RPMI7951 (cell line): ENCODE measurements at places on chromosomes 2 and 18. TPM values are rescaled to one million over a fixed set of nuclear protein-coding genes. Genes with fewer than 3 reads are reported as not detected.

IGFBP5 gene
- 22.4 and 25.0 TPM in 2 replicates for total RNA-seq

PLEKHH2 gene
- total RNA-seq, result 0.59 and 0.72 TPM in 2 replicates

REG1B gene
- total RNA-seq, result not detected in 2 replicates

HOXD10 gene
- not detected in 2 replicates for total RNA-seq

ZAP70 gene
- 2.0 and 2.1 TPM in 2 replicates for total RNA-seq

POTEE gene
- total RNA-seq, result not detected in 2 replicates

GALR1 gene
- total RNA-seq, result not detected in 2 replicates

MTERF4 gene
- 23.9 and 30.8 TPM in 2 replicates for total RNA-seq

TXNDC2 gene
- total RNA-seq, result 0.10 and 0.12 TPM in 2 replicates

ASB18 gene
- total RNA-seq, result not detected in 2 replicates

AQP4 gene
- total RNA-seq, result not detected in 2 replicates

MSTN gene
- total RNA-seq, result not detected in 2 replicates

MEP1B gene
- total RNA-seq, result not detected in 2 replicates

CFAP53 gene
- 0.36 and 0.68 TPM in 2 replicates for total RNA-seq

IL36A gene
- not detected in 2 replicates for total RNA-seq

CYB5A gene
- total RNA-seq, result 128 and 131 TPM in 2 replicates

DNA sequence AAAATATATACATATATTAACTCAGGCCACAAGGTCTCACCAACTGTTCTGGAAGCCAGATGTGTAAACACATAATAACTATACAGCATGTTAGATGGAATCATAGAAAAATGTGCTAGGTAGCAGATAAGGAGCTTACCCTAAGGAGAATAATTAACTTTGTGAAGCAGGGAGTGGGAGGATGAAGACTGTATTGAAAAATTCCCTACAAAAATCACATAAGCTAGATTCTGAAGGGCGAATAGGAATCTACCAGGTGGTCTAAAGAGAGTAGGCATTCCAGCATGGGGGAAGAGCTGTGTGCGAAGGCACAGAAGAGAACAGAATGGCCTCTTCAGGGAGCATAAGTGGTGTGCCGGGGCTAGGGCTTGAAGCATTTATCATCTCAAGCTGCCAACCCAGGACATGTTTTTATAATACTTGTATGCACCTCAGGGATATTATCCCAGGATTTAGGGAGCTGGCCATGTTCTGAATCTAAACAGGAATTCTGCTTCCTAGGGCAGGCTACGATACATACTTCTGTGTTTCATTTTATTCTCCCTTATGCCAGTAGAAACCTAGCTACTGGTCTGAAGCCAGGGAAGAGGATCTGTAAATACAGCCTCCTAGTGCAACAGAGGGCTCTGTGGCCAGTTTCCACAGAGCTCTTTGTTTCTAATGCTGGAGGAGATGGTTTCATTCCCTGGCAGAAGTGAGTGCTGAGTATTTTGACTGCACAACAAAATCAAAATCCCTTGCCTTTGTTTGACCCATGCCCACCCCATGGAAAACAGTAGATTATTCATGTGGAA, 56.7 kb downstream of the NEMP2 start:
- peak; percentile 10 for DNase-seq

DNA sequence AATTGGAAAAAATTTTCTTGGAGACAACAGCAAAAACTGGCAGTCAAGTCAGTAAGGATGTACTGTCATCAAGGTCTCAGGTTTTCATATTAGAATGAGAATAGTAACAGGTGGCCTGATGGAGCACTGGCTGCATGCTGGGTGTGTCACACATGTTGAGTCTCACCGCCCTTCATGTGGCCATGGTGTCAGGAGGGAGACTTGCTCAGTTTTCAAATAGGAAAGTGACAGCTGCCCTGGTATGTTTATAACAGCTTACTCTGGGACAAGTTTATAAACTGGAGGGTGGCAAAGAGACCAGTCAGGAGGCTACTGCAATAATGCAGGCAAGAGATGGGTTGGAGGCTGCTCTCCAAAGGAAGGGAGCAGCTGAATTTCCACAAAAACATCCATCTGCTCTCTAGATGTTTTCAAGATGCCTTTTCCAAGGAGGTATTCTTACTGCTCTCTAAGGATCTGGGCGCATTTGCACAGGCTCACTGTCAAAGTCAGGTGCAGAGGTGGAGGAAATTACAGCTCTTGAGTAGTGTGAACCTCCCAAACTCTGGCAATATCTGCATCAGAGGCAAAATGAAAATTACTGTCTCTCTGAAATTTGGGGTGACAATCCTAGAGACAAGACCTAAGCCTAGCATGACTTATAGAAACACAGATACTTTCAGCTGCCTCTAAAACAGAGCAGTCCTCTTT, 321.9 kb upstream of the RAB12 start:
- DNase-seq, result no peak

GRCh38 chr2:29238497-29238896, 123.3 kb downstream of the CLIP4 start:
- peak; percentile 30 for DNase-seq

GRCh38 chr18:11654736-11655605, 34.1 kb upstream of the GNAL start:
- peak; percentile 5 for DNase-seq

DNA sequence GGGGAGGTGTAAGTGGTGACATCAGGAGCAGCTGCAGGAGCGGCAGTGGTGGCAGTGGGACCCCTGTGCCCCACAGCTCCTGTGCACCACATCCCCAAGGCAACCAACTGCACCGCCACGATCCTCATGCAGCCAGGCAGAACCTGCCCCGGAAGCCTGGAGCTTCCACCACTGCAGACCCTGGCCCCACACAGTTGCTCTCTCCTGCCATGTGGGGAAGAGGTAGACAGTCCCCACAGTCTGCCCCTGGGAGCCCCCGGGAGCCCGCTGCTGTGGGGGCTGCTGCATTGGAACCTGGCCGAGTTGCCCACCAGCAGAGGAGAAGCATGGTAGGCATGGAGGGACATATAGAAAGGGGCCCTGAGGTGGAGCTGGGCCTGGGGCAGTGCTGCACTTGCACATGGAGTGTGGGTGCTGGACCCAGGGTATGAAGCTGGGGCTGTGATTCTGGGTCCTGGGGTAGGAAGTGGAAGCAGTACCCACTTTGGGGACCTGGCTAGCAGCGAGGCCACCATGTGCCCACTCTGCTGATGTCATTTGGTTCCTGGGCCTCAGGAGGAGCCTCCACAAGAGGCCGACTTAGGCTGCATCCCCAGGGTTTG, 623.3 kb upstream of the LRRTM4 start:
- no peak for DNase-seq

DNA sequence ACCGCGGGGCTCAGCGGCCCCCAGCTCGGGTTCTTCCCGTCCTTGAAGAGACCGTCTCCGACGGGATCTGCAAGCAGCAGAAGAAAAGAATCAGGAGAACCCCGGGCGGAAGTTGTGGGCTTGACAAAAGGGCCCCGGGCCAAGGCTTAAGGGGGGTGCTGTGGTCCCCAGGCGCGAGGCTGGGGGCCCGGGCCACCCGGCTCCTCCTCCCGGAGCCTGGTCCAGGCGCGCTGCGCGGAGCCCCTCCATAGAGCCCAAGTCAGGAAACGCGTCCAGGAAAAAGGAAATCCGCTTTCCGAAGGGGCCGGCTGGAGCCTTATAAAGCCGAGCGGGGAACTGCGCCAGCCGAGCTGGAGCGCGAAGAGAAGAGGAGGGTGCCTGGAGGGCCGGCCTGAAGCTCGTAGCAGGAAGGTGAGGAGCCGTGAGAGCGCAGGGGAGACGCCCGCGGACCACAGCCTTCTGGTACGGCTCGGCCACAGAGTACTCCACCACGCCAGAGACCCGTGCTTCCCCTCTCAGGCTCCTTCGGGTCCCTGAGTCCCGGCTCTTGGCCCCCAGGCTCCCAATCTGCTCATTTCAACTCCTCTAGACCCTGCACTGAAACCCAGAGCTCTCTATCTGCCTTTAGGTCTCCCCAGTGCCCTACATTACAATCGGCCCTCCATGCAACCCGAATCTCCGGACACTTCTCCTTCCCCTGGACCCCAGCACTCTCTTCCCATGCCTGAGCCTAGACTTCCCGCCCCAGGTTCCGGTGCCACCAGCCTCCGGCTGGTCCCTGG, 554 bp downstream of the FEV start:
- DNase-seq, result no peak

- no peak for DNase-seq
Measured at GRCh38 chr2:61822255-61822654, 31.6 kb downstream of the FAM161A start.

GRCh38 chr18:35861367-35862118, 110.9 kb upstream of the RMP24 start:
- no peak for DNase-seq

GRCh38 chr18:2898186-2898640, 51.4 kb downstream of the EMILIN2 start:
- peak; percentile 49 for DNase-seq

GRCh38 chr2:74221604-74222299, 23.3 kb downstream of the MTHFD2 start:
- DNase-seq, result no peak
